NCI-H82 (cell line): ENCODE measurements at places on chromosomes 1 and 21.
A peak's percentile ranks its signal among the peaks of the same experiment; 100 is the strongest.

DNA sequence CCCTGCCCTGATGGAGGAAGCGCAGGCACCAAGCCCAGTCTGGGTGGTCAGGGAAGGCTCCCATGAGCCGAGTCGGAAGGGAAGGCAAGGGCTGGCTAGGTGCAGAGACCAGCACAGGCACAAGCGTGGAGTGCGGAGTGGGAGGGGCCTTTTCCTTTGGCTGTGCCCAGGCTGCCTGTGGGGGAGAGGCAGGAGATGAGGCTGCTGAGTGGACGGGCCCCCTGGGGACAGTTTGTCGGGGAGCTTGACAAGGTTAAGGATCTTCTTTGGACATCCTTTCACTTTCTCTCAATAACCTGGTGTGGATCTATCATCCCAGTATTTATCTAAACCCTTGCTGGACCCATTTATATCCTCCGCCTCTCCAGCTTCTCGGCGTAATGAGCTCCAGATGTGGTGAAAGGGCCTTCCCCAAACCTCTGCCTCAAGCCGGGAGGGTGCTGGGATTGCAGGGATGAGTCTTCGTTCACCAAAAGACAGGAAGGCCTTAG is 42.9 kb downstream of the EPHB2 start:
- no peak for DNase-seq

GRCh38 chr21:37073417-37074196 is 553 bp downstream of the TTC3 start:
- peak; percentile 83 for DNase-seq

- DNase-seq: no peak
Measured at GRCh38 chr1:94304553-94304952, 67.2 kb upstream of the ARHGAP29 start.

- DNase-seq: no peak
Measured at GRCh38 chr1:51280321-51280978, 44.4 kb downstream of the RNF11 start.

- DNase-seq: no peak
Measured at GRCh38 chr1:64215576-64215975, 12.2 kb downstream of the UBE2U start.

DNA sequence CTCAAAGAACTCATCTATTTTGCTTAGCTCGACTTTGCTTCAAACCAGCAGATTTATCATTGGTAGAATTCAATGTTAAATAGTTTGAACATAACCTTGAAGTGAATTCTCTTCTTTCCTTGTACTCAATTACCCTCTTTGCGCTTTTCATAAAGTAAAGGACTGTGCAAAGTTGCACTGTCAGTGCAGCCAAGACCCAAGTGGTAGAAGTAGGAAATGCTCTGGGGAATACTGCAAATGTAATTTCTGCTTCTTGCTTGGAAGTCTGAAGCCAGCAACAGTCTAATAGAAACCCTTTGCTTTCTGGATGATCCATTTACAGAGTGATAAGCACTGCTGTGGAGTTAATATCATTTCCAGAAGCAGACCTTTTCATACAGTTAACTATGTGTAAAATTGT is 936.7 kb upstream of the TMPRSS15 start:
- peak; percentile 7 for DNase-seq

DNA sequence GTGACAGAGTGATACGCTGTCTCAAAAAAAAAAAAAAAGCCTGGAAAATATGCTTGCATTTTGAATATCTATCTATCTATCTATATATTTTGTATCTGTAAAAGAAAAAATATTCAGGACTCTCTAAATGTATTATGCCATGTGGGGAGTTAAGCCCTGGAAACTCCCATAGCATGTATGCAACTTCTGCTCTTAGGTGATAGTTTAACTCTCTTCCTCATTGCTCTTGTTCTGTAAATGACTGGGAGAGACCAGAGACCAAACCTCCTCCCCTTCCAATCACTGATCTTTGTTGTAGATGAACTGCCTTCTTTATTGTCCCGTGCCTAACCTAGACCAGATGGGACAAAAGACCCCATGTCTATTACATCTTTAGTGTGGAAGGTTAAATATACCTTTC is 37.6 kb upstream of the CAMTA1 start:
- DNase-seq: no peak

- no peak for DNase-seq
Measured at GRCh38 chr1:244318512-244318911, 133.2 kb downstream of the ADSS2 start.

DNA sequence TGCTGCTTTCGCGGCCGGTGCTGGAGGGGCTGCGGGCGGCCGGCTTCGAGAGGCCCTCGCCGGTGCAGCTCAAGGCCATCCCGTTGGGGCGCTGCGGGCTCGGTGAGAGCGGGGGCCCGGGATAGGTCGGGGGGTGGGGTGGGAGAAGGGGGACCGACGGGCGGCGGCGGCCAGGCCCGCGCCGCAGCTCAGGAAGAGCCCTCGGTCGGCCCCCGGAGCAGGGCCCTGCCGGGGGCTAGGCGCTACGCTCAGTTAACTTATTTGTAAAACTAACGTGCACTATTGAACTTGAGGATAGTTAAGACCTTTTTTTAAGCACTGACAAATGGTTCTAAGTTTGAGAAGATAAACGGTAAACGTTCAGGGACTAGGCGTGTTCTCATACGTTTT is 418 bp downstream of the DDX20 start:
- DNase-seq: no peak

DNA sequence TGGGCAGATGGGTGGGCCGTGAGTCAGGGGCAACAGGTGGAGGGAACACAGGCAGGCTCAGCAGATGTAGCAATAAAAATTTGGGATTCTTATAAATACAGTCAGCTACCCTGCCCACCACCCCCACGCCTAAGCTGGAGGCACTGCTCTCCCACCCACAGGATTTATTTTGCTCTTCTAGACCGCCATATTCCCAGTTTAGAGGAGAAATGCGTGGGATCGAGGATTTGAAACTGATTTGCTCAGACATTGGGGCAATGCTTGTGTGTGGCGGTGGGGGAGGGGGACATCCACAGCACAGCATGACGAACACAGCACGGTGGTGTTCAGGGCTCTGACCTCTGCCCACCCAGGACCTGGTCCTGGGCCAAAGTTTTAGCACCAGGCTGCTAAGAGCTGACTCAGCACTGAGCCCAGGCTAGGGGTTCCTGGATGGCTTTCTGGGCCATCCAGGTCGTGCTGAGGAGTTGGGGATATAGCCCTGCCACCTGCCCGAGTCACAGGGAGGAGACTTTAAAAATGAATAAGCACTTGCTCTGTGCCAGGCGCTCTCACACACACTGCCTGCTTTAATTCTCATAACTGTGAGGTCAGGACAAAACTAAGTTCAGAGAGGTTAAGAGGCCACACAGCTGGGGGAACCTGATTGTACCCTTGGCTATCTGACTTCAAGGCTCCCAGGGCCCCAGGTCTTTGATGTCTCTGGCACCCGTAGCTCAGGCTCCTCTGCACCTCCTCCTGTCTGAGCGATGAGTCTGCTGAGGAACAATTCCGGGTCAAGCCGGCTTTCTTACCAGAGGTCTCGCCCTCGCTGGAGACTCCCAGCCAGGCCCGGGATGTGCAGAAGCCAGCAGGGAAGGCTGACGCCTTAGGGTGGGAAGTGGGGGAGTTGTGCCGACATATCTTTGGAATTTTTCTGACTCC is 29.4 kb upstream of the CSF1 start:
- DNase-seq: no peak

DNA sequence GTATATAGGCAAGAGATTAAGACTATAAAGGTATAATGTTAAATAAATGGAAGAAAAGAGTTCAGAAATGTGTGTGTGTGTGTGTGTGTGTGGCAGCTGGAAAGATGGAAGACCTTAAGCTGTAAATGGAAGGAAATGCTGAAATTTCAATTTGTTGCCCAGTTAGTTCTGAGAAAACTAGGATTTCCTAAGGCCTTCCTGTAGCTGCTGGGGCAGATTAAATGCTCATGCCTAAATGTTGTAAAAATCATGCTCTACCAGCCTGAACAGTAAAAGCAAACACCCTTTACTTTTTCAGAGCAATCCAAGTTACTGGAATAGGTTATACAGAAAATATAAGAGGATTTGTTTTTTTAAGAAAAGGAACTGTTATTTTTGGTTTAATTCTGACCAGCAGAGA is 8.3 kb downstream of the ADCY10 start:
- no peak for DNase-seq

- DNase-seq: peak; percentile 22
Measured at GRCh38 chr21:37546949-37547614, 180.5 kb downstream of the DYRK1A start.

DNA sequence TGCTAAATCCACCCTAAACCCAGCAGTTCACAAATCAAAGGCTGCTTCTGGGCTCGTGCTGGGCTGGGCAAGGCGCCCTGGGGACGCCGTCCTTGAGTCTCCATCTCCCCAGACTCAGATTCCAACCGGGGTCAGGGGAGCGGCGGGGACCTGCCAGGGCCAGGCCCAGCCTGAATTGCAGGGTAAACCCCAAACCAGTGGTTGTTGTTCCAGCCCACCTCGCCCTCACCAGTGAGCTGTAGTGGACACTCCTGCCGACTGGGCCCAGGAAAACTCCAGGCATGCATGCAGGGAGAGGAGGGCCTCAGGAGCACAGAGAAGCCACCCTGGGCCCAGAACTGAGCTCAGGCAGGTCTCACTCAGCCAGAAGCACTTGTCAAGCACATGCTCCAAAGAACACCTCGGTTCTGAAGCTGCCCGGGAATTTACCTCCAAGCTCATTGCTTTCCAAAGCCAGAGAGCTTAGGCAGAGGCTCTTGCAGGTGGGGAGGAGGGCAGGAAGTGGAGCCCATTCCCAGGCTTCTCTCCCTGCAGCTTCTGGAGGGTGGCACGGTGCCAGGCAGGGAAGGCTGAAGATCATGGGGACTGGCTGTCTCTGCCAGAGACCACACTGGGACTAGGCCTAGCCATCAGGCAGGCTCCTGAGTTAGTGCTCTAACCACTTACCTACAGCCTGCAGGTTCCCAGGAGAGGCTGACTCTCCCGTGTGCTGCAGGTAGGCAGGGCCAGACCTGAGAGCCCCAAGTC is 437.0 kb downstream of the MATN1 start:
- no peak for DNase-seq

GRCh38 chr1:21254335-21254951 is 35.8 kb downstream of the ECE1 start:
- peak; percentile 99 for DNase-seq

DNA sequence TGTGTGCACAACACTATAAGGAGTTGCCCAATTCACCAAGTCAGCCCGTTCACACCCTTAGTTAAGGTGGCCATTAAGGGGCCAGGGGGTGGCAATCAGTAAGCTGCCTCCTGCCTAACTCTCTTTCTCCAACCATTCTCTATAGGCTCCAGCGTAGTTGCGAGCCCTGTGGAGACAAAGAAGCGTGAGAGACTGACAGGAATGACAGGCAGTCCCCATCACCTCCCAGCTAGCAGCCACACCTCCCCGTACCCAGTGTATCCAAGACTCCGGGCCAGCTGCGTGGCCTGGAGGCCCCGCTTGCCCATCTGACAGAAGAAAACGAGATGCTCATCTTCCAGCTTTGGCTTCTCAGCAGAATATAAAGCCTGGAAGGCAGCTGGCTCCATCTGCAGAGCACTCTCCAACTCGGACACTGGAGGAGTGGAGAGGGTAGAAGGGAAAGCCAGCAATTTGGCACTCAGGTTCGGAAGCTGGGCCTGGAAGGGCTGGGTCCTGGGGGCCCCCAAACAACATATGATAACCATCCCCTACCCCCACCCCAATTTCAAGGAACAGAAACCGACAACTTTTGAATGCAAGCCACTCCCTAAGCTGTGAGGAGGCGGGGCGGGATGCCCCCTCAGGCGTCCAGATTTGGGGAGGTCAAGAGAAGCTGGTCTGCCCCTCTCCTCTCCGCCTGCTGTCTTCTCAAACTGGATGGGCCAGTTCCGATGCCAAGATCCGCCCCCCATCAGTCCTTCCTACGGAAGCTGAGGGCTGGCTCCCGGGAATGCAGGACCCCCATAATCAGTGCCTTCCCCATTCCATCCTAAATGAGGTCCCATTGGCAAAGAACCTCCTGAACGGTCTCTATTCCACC is 872 bp downstream of the TSTD1 start:
- DNase-seq: no peak

DNA sequence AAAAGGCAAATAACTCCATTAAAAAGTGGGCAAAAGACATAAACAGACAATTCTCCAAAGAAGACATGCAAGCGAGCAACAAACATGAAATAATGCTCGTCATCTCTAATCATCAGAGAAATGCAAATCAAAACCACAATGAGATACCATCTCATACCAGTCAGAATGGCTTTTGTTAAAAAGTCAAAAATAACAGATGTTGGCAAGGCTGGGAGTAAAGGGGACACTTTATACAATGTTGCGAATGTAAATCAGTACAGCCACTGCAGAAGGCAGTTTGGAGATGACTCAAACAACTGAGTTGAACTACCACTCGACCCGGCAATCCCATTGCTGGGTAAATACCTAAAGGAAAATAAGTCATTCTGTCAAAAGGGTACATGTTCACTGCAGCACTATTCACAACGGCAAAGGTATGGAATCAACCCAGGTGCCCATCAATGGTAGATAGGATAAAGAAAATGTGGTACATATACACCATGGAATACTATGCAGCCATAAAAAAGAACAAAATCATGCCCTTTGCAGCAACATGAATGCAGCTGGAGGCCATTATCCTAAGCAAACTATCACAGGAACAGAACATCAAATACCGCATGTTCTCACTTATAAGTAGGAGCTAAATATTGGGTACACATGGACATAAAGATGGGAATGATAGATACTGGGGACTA is 25.9 kb downstream of the TSPAN2 start:
- no peak for DNase-seq

DNA sequence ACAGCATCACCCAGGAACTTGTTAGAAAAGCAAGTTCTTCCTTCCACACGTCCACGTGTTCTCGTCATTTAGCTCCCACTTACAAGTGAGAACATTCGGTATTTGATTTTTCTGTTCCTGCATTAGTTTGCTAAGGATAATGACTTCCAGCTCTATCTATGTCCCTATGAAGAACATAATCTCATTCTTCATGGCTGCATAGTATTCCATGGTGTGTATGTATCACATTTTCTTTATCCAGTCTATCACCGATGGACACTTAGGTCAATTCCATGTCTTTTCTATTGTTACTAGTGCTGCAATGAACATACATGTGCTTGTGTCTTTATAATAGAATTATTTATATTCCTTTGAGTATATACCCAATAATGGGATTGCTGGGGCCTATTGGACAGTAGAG is 368.7 kb upstream of the RUNX1 start:
- no peak for DNase-seq

GRCh38 chr1:156911577-156912298 is 8.7 kb upstream of the LRRC71 start:
- no peak for DNase-seq
